ENCODE measurements at places on chromosomes 16 and 17. TPM values are rescaled to one million over a fixed set of nuclear protein-coding genes. Genes with fewer than 3 reads are reported as not detected.
A peak's percentile ranks its signal among the peaks of the same experiment; 100 is the strongest.

DNA sequence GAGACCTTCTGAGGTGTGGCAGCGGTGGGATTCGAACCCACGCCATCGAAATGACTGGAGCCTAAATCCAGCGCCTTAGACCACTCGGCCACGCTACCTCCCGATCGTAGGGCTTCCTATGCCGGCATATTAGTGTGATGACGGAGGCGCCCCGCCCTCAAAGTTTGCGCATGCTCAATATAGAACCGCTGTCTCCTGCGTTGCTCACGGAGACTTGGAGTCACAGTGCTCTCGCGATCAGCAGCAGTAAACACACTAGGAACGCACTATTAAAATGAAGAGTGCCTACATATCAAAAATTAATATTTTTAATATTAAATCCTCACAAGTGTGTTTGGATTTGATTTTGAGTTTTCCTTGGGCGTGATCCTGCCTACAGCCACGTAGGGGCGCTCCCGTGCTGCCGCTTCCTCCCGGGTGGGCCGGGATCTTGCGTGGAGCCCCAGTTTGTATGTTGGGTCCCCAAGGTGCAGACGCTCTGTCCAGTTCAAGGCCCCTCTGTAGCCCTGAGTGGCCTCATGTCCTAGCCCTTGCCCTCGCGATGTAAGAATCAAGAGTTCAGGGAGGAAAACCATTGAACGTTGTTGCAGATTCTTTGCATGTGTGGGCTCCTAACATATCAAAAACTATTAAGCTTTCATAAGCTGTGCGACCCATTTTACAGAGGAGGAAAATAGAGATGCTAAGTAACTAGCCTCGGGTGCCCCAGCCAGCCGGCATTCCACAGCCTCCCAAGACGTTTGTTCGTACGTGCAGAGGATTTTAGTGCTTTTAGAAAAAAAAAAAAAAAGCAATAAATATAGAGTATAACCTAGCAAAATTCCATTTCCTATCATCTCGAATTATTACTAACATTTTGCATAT, 10.2 kb upstream of the EEF2K start:
- H3K4me1 ChIP-seq, result no peaks in the 10 kb centered on the region
- peak overlapping the region; percentile 87 for H3K4me3 ChIP-seq
- peaks cover 5% of the 10 kb centered on the region for H3K36me3 ChIP-seq
- peak overlapping the region; percentile 97 for H3K27ac ChIP-seq
- peaks cover 15% of the 10 kb centered on the region for H3K27me3 ChIP-seq

DNA sequence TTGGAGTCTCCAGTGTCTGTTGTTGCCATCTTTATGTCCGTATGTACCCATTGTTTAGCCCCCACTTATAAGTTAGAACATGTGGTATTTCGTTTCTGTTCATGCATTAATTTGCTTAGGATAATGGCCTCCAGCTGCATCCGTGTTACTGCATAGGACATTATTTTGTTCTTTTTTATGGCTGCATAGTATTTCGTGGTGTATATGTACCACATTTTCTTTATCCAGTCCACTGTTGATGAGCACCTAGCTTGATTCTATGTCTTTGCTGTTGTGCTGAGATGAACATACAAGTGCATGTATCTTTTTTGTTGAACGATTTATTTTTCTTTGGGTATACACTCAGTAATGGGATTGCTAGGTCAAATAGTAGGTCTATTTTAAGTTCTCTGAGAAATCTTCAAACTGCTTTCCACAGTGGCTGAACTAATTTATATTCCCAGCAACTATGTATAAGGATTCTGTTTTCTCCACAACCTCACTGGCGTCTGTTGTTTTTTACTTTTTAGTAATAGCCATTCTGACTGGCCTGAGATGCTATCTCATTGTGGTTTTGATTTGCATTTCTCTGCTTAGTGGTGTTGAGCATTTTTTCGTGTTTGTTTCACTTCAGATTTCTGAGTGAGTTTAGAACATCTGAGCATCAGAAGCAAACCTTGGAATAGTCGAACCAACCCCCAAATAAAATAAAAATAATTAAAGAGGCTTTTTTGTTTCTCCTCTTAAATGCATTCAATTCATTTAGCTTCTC, 304.7 kb downstream of the ZFHX3 start:
- no peak for DNase-seq
- H3K4me3 ChIP-seq, result no peak overlapping the region
- peaks cover 2% of the 10 kb centered on the region for H3K4me1 ChIP-seq

TBC1D3E gene
- not detected for total RNA-seq

HMOX2 gene
- total RNA-seq, result 76.0 TPM

- H3K4me1 ChIP-seq, result peaks cover 1% of the 10 kb centered on the region
- no peak overlapping the region for H3K27ac ChIP-seq
- H3K36me3 ChIP-seq, result no peaks in the 10 kb centered on the region
- H3K4me3 ChIP-seq, result no peak overlapping the region
- no peak for DNase-seq
- H3K27me3 ChIP-seq, result peaks cover 4% of the 10 kb centered on the region
These were observed 4.0 kb downstream of the CEMP1 start for GRCh38 chr16:2527071-2527783.

- H3K4me3 ChIP-seq, result no peak overlapping the region
- H3K27ac ChIP-seq, result no peak overlapping the region
These were observed 163.2 kb downstream of the TOX3 start for GRCh38 chr16:52383640-52384292.

CFAP52 gene
- not detected for total RNA-seq

ALOX15 gene
- not detected for total RNA-seq

DNA sequence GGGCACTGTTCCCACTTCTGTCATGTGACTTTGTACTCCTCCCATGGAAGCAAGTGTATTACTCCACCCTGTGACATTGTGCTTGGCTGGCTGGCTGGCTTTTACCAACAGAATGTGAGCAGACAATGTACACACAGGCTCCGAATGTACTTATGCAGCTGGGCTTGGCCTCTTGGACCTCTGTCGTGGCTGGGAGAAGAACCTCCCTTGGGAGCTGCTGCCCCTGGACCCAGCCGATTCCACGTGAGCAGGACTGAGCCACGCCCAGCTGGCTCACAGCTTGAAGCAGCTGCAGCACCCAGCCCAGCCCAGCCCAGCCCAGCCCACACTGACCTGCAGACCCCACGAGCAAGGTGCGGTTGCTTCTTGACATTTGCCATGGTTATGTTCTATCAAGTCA, 177.5 kb downstream of the RBFOX3 start:
- peaks cover 11% of the 10 kb centered on the region for H3K36me3 ChIP-seq
- H3K4me3 ChIP-seq, result no peak overlapping the region
- H3K27me3 ChIP-seq, result peaks cover 15% of the 10 kb centered on the region
- no peak for DNase-seq

DNA sequence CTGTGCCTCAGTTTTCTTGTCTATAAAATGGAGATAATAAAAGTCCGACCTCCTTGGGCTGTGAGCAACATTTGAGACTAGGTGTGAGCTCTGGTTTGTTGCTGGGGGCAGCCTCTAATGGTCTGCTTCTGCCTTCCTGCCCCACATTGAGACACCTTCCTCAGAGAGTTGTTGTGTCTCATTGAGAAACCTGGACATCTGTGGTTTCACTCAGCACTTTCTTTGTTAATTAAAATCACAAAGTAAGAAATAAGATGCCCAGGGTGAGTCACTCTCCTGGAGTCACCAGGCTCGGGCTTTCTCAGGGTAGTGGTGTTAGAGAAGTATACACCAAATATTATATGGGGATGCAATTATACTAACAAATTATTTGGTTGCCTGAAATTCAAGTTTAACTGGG, 389.2 kb upstream of the SALL1 start:
- peaks cover 5% of the 10 kb centered on the region for H3K27me3 ChIP-seq
- peaks cover 30% of the 10 kb centered on the region for H3K4me1 ChIP-seq
- no peak overlapping the region for H3K4me3 ChIP-seq
- H3K27ac ChIP-seq, result no peak overlapping the region
- no peak for DNase-seq
- no peaks in the 10 kb centered on the region for H3K36me3 ChIP-seq

- DNase-seq, result no peak
- peaks cover 2% of the 10 kb centered on the region for H3K4me1 ChIP-seq
- H3K27me3 ChIP-seq, result no peaks in the 10 kb centered on the region
- no peak overlapping the region for H3K27ac ChIP-seq
These were observed 12.4 kb downstream of the EMC6 start for GRCh38 chr17:3681057-3681456.

OTOA gene
- total RNA-seq, result not detected

GRCh38 chr16:56341656-56342399, 83.5 kb downstream of the AMFR start:
- DNase-seq, result no peak
- H3K27me3 ChIP-seq, result peaks cover 30% of the 10 kb centered on the region
- H3K27ac ChIP-seq, result no peak overlapping the region
- H3K36me3 ChIP-seq, result peaks cover 16% of the 10 kb centered on the region
- peaks cover 14% of the 10 kb centered on the region for H3K4me1 ChIP-seq
- H3K4me3 ChIP-seq, result no peak overlapping the region

DNA sequence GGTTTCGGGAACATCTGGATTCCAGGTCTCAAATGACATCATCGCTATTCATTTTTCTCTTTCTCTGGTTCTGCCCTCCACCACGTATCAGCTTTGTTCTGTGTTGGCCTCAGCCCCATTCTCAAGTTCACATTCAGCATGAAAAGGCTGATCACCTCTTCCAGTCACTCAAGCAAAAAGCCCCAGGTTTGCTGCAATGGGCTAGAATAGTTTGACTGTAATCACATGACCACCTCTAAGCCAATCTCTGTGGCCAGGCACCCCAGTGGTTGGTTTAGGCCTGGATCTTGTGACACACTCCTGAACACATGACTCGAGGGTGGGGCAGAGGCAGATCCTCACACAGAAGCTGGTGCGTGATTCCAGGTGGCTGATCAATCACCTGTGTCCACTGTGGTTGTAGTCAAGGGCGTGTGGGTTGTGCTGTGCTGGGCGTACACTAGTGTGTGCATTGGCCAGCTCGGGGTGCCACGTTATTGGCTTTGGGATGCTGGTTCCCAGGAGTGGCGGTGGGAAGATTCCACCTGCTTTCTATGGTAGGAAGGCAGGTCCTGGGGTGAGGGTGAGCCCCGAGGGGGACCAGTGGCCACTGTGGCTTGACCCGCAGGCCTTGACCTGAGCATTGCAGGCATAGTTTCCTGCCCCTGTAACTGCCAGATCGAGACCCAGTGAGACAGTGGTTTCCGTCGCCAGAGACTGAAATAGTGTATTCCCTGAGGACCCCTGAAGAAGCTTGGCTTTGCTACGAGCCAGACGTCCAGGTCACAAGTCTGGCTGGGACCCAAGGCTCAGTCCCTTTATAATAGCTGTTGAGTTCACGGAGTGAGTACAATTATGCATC, 12.0 kb downstream of the EEF2K start:
- no peaks in the 10 kb centered on the region for H3K27me3 ChIP-seq
- no peak for DNase-seq
- no peak overlapping the region for H3K4me3 ChIP-seq

- peak overlapping the region; percentile 84 for H3K4me3 ChIP-seq
- no peaks in the 10 kb centered on the region for H3K36me3 ChIP-seq
- DNase-seq, result no peak
- H3K4me1 ChIP-seq, result peaks cover 3% of the 10 kb centered on the region
- H3K27me3 ChIP-seq, result peaks cover 5% of the 10 kb centered on the region
These were observed 14.8 kb upstream of the ZNF287 start for GRCh38 chr17:16583781-16584180.

DNA sequence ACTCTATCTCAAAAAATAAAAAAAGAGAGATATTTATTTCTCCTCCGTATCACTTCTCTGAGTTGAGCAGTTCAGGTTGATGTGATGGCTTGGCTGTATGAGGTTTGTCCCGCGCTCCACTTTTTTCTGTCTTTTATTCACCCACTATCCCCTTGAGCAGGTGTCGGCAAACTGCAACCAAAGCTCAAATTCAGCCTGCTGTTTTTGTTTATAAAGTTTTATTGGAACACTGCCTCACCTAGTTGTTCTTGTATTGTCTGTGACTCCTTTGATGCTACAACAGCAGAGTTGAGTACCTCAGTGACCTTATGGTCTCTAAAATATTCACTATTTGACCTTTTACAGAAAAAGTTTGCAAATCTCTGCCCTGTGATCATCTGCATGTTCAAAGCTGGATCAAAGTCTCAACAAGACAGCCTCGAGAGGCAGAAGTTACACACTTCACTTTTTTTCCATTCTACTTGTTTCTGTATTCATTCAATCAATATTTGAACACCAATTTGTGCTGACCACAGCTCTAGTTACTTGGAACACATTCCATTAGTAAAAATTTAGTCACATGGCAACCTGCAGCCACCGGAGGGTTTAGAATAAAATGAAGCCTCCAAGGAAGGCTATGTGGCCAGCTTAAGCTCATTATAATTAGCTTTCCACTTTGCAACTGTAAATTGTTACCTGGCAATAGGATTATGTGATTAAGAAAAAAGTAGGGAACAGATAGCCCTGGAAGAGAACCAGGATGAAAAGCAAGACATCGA, 945.8 kb downstream of the KCNJ2 start:
- no peaks in the 10 kb centered on the region for H3K36me3 ChIP-seq
- no peak for DNase-seq
- H3K4me3 ChIP-seq, result no peak overlapping the region
- H3K27ac ChIP-seq, result no peak overlapping the region
- H3K4me1 ChIP-seq, result no peaks in the 10 kb centered on the region
